Muscle of back (tissue), 13 donors: ENCODE measurements at places on chromosomes 16 and 17.

- no peak for DNase-seq
These were observed 36.5 kb downstream of the TRARG1 start for GRCh38 chr17:1315891-1316403.

DNA sequence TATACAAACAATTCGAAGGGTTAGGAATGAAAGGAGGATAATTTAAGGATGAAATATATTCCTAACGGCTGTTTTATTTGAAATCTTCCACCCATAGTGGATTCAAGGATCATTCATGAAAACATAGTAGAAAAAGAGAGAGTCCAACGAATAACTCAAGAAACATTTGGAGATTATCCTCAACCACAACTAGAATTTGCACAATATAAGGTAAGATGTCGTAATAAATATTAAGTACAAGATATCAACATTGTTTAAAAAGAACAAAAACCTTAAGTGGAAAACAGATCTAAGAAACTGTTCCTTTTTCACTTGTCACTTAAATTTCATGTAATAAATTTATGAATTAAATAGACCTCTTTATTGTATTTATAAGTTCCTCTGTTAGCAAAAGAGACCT is 9.2 kb upstream of the ATMIN start:
- DNase-seq: no peak

- DNase-seq: no peak
These were observed 2.0 kb upstream of the CCDC42 start for GRCh38 chr17:8746501-8747236.

DNA sequence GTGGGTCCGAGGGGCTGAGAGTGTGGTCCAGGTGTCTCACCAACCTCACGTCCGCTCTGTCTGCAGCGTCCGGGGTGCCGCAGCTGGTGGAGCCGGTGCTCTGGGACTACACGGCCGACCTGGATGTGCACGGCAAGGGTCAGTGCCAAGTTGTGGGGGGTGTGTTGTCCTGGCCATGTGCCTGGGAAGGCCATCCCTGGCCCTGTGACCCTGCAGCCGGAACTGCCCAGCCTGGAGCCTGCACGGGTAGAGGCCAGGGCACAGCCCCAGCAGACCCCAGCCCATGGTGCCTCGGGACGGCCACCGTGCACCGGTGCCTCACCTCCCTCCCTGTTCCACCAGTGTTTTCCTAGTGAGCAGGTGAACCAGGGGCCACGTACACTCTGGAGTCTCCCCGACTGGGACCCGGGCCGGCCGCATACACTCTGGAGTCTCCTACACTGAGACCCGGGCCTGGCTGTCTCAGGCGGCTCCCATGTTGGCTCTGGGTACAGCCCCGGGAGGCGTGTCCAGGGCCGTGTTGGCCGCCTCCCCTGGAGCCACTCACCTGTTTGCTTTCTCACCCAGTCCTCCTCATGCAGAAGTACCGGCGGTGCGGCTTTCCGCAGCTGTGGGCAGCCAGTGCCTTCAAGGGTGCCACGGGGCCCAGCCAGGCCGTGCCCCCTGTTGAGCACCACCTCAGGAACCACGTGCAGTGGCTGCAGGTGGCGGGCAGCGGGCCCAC is 13.8 kb downstream of the CYBC1 start:
- no peak for DNase-seq

GRCh38 chr17:50519141-50519834 is 11.0 kb downstream of the MYCBPAP start:
- DNase-seq: no peak

GRCh38 chr17:48559840-48560817 is 15.2 kb upstream of the HOXB2 start:
- no peak for DNase-seq

DNA sequence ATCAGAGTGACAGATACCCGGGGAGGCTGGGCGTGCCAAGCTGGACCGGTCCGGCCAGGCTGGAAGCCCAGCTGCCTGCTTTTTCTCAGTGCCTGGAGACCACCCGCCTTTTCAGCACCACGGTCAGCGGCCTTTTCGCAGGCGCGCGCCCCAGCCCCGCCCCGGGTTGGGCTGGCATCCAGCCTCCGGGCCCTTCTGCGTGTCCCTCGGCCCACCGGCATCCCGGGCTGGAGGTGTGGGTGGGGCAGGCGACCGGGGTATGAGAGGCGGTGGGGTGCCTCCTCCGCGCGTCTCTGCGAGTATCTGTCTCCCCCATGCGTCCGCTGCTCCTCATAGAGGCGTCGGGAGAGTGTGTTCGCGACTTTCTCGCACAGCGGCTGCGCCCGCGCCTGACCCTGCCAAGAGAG is 102.5 kb downstream of the MRM1 start:
- DNase-seq: peak; percentile 74

DNA sequence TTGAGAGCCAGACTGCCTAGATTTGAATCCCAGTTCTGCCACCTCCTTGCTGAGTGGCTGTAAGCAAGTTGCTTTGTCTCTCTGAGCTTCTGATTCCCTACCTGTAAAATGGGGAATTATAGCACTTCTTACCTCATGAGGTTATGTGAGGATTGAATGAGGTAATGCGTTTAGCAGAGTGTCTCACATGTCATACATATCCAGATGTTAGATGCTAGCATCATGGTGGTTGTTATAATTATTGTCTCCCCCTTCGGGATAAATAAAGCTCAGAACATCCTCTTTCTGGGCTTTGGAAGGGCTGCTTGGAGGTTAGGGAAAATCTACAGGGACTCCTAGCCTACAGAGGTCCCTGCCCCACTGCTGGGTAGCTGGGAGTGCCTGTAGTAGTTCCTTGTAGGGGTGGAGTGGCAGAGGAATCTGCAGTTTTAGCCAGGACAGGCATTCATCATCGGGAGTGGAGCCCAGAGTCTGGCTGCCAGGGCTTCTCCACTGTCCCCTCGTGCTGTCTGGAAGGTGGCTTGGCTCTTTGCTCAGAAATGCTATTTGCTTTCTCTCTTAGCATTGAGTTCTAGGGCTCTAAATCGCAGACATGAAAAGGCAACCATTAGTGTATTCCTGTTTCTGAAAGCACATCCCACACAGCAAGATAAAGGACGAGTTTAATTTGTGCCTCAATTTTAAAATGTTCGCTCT is 137.9 kb upstream of the CACNG3 start:
- no peak for DNase-seq

DNA sequence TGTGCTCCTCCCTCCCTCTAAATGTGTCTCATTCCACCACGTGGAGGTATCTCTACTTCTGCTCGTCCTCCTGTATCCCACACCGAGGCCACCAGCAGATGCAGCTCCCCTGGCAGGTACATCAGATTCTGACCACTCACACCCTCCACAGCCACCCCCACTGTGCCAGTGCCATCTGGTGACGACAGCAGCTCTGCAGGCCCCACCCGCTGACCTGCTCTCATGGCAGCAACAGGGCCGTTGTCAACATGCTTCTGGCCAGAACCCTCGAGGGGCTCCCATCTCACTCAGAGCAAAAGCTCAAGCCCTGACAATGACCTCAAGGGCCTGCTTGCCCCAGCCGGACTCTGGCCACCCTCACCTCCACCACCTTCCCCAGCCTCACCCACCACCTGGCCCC is 93.4 kb downstream of the AMFR start:
- DNase-seq: no peak

GRCh38 chr16:85658504-85659326 is 30.0 kb downstream of the GINS2 start:
- no peak for DNase-seq

- DNase-seq: no peak
These were observed 23.0 kb downstream of the KCNJ16 start for GRCh38 chr17:70098030-70098429.

- no peak for DNase-seq
These were observed 172.0 kb downstream of the CYB561 start for GRCh38 chr17:63274146-63274545.
